ENCODE measurements at places on chromosomes 4 and X.

GRCh38 chr4:132540268-132540667, 608.8 kb upstream of the PCDH10 start:
- DNase-seq: no peak

DNA sequence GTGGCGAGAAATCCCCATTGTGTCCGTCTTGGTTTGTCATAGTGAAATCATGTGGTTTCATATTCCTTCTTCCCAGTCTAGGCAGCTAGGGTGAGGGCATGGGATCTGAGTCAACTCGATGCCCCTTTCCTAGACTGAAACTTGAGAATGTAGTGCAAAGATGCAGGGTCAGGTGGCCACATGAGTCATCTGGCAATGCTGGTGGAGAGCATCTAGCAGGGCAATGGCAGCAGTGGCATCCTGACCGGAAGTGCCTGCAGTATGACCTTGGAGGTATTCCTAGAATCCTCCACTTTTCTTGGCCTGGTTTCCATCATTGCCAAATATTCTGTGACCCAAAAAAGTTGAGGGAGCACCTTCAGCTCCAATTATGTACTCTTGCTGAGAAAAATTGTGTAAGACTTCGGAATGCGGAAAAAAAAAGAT, 39.1 kb upstream of the TMEM184C start:
- no peak for DNase-seq

GRCh38 chrX:97898798-97899197, 1015.1 kb downstream of the RPA4 start:
- DNase-seq: no peak

DNA sequence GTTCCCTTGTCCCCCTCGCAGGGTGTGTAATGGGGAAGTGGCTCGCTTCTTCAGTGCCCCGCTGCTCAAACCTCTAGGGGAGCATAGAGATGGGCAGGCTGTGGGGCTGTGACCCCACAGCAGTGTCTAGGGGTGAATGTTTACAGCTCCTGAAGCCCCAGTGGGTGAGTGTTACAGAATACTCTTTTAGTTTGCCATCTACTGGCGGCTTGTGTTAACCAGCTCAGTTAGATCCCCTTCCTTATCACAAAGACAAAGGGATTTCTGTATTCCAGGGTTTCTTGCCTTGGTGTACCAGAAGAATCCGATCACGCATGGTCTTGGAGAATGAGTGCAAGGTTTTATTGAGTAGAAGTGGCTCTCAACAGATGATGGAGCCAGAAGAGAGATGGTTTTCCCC, 108.1 kb upstream of the IQCM start:
- no peak for DNase-seq

DNA sequence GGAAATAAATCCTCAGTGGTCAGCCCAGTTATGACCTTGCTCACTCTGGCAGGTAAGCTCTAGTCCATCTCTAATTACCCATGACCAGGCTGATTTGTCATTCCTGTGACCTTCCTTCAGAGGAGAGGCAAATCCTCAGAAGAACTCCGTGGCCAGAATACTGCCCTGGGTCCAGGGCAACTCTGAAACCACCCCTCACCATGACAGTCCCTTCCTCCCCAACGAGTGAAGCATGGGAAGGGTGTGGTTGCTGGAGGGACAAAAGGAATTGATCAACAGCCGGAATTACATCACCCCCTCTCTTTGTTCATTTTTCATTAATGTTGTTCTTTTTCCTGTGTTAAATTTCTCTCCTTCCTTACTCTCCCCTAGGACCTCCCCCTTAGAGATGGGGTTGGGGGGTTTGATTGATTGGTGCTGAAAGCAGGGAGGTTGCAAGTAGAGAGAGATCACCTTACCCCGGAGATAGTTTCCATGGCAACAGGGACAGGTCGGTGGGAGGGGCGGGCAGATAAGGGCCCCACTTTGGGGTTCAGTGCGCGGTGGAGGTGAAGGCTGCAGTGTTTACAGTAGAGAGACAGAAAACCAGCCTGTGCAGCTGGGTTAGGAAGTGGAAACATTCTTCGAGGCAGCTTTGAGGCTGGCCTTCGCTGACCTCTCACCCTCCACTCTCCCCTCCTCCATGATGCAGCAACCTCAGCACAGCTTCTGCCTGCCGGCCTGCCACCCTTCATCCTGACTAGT, 647.4 kb downstream of the BCOR start:
- no peak for DNase-seq

- no peak for DNase-seq
These were observed 86.1 kb downstream of the MAGEC1 start for GRCh38 chrX:141989815-141990214.

DNA sequence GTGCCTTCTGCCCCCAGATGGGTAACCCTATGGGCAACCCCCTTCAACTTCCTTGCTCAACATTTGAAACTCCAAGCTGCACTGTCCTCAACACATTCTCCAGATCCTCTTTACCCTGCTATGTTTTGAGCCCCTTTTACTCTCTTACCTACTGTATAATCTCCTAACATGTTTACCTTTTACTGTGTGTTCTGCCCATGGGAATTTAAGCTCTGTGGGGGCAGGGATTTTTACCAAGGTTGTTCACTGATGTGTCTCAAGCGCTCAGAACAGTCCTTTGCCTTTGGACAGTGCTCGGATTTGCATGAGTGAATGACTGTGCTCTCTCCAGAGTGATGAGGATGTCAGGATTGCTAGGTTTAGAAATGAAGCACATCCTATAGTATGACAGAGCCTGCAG, 53.2 kb downstream of the SORBS2 start:
- no peak for DNase-seq

- no peak for DNase-seq
These were observed 226.7 kb downstream of the RBMX2 start for GRCh38 chrX:130628516-130628915.

- DNase-seq: no peak
These were observed 9.4 kb upstream of the FMR1 start for GRCh38 chrX:147902270-147902669.

GRCh38 chrX:47176101-47176740, 17.4 kb upstream of the UBA1 start:
- no peak for DNase-seq

DNA sequence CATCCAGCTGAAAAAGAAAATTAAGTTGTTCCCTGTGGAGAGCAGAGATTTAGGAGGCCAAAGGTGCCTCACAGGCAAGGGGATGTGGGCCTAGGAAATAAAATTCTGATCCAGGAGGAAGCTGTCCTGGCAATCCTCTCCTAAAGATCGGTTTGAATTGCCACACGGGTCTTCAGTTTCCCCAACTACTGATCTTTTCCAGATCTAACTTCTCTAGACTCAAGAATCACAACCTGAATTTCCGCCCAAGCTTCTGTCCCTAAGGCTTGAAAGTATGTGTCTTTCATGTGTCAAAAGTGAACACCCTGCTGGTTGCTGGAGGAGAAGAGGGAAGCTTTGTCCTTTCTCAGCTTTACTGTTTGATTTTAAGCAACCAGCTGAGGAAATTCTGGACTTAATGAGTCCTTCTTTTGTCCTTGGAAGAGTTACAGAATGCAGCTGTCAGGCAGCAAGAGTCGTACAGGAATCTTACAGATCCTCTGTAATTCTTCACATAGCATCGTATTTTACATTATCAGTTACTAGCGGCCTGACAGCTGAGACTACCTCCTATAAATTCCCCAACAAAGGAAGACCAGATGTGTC, 93.8 kb downstream of the INPP4B start:
- no peak for DNase-seq

DNA sequence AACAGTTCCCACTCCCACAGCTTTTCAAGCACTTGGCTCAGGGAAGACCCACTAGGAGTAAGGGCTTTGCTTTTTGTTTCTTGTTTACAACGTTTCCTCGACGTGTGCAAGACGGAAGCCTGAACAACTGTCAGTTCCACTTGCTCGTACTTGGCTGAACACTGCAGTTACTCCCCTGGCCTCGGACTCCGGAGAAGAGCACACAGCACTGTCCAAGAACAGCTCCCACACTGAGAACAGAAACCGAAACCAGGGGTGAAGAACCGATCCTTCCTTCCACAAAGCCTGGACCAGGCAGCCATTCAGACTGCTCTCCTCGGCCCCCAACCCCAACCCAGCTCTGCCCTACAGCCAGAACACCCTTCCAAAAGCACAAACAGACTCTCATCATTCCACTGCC, 25.5 kb downstream of the IRF2 start:
- DNase-seq: no peak

DNA sequence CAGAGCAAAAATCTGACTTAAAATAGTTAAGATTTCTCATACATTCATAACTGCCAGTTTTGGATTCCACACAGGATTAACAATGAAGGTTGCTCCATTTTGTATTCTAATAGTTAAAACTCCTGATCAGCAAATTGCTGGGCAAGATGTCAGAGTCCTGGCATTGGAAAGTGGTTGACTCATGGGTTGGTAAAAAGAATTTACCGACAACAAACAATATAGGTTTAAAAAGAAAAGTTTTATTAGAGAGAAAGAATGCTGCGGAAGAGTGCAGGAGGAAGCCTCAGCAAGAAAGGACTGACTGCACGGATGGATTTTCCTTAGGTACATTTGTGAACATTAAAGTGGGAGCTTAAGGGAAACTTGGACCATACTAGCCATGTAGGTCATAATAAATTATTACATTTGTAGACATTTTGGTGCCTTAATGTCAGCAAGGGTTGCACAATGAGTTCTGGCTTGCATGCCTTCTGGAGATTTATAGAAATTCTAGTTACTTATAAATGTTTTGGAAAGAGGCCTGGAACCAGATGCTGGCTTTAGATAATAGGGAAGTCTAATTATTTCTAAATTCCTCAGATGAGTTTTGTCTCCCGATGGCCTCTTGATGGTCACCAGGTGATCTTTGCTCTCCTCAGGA, 25.4 kb upstream of the IL2 start:
- no peak for DNase-seq

- DNase-seq: no peak
These were observed 54.1 kb downstream of the APBB2 start for GRCh38 chr4:41160012-41160789.

DNA sequence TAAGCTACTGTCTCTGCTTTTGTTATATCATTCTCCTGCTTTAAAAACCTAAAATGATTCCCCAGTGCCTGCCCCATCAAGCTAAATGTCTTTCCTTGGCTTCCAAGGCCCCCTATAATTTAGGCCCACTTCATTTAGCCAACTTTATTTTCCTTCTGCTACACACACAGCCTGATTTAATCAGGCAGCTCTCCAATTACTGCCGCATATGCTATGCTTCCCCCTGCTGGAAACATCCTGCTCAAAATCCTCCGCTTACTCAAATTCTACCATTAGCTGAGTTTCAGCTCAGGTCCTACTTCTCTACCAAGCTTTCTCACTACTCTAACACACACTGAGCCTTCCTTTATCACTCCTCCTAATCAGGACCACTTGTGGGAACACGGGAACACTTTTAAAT, 17.0 kb downstream of the LAMP2 start:
- DNase-seq: no peak

DNA sequence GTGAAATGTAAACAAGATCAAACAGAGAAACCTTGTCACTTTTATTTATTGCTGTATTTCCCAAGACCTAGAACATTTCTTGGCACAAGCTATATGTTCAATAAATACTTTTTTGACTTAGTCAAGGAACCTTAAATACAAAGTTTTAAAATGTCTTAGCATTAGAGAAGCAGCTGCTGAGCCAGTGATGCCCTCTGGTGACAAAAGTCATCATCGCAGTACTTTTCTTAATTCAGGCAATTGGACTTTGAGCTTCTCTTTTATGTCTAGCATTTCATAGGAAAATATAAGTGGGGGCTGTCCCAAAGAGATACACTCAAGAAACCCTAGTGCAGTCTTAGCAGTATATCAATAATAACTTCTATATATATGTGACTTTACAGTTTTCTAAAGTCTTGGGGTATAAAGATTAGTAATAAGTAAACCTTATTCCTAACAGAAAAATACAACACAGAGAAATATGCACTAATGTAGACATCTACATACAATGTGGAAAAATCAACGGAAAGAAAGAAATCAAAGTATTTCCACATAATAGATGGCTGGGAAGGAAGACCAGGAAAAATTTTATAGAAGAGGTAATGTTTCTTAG, 118.4 kb downstream of the DTHD1 start:
- no peak for DNase-seq

DNA sequence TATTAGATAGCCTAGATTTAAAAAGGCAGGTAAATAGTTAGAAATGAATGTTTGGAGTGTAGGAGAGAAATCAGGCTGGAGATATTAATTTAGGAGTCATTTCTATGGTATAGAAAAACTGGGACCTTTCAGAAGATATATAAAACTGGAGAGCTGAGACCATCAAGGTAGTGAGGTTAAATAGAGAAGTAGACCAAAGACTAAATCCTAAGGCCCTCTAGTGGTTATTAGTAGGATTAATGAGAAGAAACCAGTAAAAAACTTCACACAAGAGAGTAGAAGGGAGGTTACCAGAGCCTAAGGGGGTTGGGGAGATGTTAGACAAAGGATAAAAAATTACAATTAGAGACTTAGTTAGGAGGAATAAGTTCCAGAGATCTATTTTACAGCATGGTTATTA, 351.0 kb upstream of the SPANXN1 start:
- no peak for DNase-seq

GRCh38 chrX:123801901-123802300, 58.0 kb upstream of the XIAP start:
- no peak for DNase-seq

GRCh38 chrX:111353793-111354192, 58.2 kb downstream of the DCX start:
- DNase-seq: no peak

GRCh38 chrX:38699121-38699520, 102.1 kb upstream of the MID1IP1 start:
- DNase-seq: no peak

- DNase-seq: no peak
These were observed 24.9 kb downstream of the PCDH7 start for GRCh38 chr4:30744957-30745640.

- DNase-seq: no peak
These were observed 7.6 kb upstream of the DIPK2B start for GRCh38 chrX:45208121-45208856.

DNA sequence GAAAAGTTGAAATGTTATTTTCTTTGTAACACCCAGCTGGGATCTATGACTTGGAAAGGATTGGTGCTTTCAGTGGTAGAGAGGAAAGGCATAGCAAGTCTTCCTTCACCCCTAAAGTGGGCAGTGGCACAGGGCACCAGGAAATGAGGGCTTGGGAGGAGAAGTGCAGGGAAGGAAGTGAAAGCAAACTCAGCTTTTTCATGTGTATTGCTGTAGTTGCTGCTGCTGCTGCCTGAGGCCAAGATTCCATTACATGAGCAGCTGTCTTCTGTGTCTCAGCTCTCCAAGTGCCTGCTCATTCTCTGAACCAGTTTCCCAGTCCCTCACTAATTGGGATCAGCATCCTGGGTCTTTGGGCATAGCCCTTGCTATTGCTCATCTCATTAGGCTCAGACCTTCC, 2.6 kb downstream of the HCCS start:
- DNase-seq: no peak

DNA sequence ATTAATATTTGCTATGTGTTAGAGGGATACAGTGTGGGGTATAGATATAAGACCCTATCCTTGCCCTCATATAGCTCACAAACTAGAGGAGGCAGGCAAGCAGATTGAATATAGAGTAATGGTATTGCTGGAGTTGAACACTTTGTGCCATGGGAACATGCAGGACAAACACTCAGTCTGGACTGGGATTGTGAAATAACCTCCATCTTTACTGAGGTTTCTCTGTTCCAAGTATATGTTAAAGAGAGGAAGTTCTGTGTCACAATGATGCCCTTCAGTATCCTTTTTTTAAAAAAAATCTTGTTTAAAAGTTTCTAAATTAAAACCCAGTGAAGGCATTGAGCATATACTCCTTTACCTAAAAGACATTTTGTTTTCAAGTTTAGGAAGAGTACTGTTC, 8.7 kb downstream of the FABP2 start:
- DNase-seq: no peak

Measured in activated CD4-positive, CD25-positive, alpha-beta regulatory T cell treated with anti-CD3 and anti-CD28 coated beads, Interleukin-2, amount 50 U/mL, for 16 hours (primary cell).